ENCODE measurements at places on chromosomes 1 and 21. TPM values are rescaled to one million over a fixed set of nuclear protein-coding genes. Genes with fewer than 3 reads are reported as not detected.

GRCh38 chr1:2187619-2188018 is 7.0 kb downstream of the FAAP20 start:
- peaks cover 9% of the 10 kb centered on the region for H3K4me1 ChIP-seq
- no peak overlapping the region for H3K4me3 ChIP-seq
- no peak for DNase-seq
- no peaks in the 10 kb centered on the region for H3K36me3 ChIP-seq

DNA sequence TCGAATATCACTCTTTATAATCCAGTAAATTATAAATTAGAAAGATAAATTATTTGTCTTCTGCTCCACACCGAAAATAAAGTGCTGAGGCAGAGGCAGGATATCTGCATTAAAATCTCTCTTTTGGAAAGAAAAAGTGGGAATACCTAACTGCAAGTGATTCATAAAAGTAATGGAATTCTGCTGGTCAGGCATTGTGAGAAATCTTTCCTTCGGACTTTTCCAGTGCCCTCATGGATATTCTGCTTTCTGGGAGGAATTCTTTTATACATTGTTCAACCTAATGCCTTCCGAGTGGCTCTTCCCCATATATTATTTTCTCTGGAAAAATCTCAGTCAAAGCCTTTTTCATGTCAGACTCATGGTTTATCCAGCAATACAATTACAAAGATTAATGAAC is 158.3 kb upstream of the RNPC3 start:
- H3K4me1 ChIP-seq, result no peaks in the 10 kb centered on the region
- no peak overlapping the region for H3K4me3 ChIP-seq
- H3K27ac ChIP-seq, result no peak overlapping the region
- no peak for DNase-seq

DNA sequence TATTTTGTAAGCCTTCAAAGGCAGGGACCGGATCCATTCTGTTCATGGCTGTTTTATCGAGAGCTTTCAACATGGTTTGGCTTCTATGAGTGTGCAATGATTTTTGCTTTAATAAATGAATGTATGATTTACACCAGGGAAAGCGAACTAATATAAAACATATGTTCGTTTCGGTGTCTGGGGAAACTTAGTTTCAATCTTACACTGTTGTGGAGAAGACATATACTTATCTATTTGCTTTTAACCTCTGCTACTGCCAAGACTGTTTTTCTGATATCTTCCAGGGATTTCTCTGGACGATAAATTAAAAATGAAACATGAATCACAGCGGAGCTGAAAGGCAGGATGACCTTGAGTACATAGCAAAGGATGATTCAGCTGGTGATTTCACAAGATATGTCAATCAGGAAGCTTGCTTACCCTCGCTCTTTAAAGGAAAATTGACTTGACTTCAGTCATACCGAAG is 14.7 kb upstream of the CYYR1 start:
- H3K4me1 ChIP-seq, result no peaks in the 10 kb centered on the region
- H3K27me3 ChIP-seq, result no peaks in the 10 kb centered on the region
- DNase-seq, result no peak
- no peak overlapping the region for H3K4me3 ChIP-seq
- H3K36me3 ChIP-seq, result no peaks in the 10 kb centered on the region

DNA sequence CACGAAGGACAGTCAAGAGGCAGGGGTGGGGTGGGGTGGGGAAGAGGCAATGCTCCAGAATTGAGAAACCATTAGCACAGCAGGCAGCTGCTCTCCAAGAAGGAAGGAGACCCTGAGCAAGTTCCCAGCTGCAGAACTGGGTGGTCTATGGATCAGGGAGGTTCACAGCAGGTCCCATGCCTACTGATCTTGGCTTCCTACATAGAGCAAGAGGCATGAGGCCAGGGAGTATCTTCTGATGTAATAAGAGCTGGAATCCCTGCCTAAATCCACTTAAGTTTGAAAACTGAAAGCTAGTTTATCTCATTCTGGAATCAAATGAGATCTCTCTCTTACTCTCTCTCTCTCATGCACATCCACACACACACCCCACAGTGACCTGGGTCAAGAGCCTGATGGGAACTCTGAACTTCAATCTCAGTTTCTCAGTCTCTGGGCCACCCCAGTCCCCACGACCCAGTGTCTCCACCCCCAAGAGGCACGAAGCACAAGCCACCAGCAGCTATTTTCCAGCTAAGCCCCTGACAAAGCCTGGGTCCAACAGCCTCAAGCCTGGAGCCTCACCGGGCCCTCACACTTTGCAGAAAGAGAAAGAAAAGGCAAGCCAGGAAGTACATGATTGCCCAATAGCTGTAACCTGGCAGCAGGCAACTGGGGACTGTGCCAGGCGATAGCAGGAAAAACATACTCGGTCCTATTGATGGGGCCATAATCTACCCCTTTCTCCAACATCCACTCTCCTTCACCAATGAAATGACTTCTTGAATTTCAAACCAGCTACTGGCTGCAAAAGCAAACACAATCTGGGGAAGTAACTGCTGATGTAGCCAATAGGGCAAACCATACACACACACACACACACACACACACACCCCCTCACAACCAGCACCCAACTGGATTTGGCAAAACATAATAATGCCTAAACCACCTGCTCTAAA is 2.2 kb downstream of the NUAK2 start:
- H3K27ac ChIP-seq, result peak overlapping the region; percentile 21
- H3K36me3 ChIP-seq, result no peaks in the 10 kb centered on the region
- H3K27me3 ChIP-seq, result no peaks in the 10 kb centered on the region
- no peak for DNase-seq
- H3K4me3 ChIP-seq, result peak overlapping the region; percentile 86

DNA sequence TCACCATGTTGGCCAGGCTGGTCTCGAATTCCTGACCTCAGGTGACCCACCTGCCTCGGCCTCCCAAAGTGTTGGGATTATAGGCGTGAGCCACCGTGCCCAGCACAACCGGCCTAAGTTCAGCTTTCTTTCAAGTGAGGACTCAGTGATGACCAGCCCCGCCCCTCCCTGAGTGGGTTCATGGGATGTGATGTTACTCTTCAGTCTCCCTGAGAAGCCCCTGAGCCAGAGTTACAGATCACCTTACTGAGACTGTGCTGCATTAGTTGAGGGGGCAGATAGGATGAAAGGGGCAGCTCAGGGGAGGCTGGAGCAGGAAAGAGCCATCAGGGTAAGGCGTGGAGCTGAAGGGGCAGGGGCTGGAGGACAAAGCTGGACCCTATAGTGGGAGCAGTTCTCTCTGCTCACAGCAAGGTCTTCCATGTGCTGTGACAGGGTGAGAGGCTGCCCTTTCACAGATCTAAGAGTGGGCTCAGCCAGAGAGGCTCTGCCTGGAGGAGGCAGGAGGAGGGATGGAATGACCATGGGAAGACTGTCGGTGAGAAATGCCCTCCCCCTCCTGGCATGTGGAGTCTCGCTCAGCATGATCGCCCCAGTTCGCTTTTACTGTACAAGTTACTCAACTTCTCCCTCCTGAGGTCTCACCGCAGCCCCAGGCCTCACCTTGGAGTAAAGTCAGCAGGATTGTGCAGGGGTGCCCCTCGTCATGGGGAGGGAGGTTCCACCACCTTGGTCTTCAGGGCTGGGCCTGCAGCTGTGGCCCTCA is 13.4 kb downstream of the SH2D2A start:
- H3K4me3 ChIP-seq, result no peak overlapping the region
- peaks cover 15% of the 10 kb centered on the region for H3K4me1 ChIP-seq
- no peak for DNase-seq
- peaks cover 10% of the 10 kb centered on the region for H3K36me3 ChIP-seq
- no peaks in the 10 kb centered on the region for H3K27me3 ChIP-seq
- H3K27ac ChIP-seq, result no peak overlapping the region

Gene ADAMTS5
- total RNA-seq, result under 0.01 TPM

Gene SPATA17
- 2.1 TPM for total RNA-seq

Gene HEYL
- total RNA-seq, result 4.0 TPM

- no peak overlapping the region for H3K27ac ChIP-seq
- no peaks in the 10 kb centered on the region for H3K27me3 ChIP-seq
- H3K4me1 ChIP-seq, result no peaks in the 10 kb centered on the region
- peaks cover 10% of the 10 kb centered on the region for H3K36me3 ChIP-seq
Observed at GRCh38 chr1:33282791-33283190, 26.5 kb downstream of the ZNF362 start.

- no peaks in the 10 kb centered on the region for H3K36me3 ChIP-seq
- H3K4me1 ChIP-seq, result no peaks in the 10 kb centered on the region
- H3K4me3 ChIP-seq, result no peak overlapping the region
- no peak overlapping the region for H3K27ac ChIP-seq
Observed at GRCh38 chr1:13652238-13652637, 47.8 kb upstream of the PRDM2 start.

Gene MRPS14
- 31.3 TPM for total RNA-seq

DNA sequence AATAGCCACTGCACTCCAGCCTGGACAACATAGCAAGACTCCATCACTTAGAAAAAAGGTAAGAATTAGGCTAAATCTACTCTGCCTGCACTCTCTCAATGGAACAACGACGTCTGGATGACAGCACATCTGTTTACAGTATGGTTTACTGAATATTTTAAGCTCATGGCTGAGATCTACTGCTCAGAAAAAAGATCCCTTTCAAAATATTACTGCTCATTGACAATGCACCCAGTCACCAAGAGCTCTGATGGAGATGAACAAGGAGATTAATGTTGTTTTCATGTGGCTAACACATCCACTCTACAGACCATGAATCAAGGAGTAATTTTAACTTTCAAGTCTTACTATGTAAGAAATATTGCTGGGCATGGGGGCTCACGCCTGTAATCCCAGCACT is 58.0 kb downstream of the SLC27A3 start:
- no peak overlapping the region for H3K4me3 ChIP-seq
- DNase-seq, result no peak
- H3K36me3 ChIP-seq, result no peaks in the 10 kb centered on the region
- H3K27ac ChIP-seq, result no peak overlapping the region
- no peaks in the 10 kb centered on the region for H3K4me1 ChIP-seq

GRCh38 chr1:166903232-166903631 is 27.2 kb upstream of the TADA1 start:
- no peak overlapping the region for H3K4me3 ChIP-seq
- H3K4me1 ChIP-seq, result no peaks in the 10 kb centered on the region
- no peak for DNase-seq
- H3K27ac ChIP-seq, result no peak overlapping the region
- H3K27me3 ChIP-seq, result no peaks in the 10 kb centered on the region

Gene IL12RB2
- 0.06 TPM for total RNA-seq

GRCh38 chr21:33643658-33644311 is 1.5 kb downstream of the ITSN1 start:
- peak overlapping the region; percentile 27 for H3K27ac ChIP-seq
- H3K4me3 ChIP-seq, result peak overlapping the region; percentile 60
- H3K36me3 ChIP-seq, result no peaks in the 10 kb centered on the region

GRCh38 chr21:26116456-26117011 is 54.0 kb downstream of the APP start:
- no peak overlapping the region for H3K27ac ChIP-seq
- peaks cover 15% of the 10 kb centered on the region for H3K4me1 ChIP-seq
- no peaks in the 10 kb centered on the region for H3K27me3 ChIP-seq
- DNase-seq, result no peak

- H3K27me3 ChIP-seq, result no peaks in the 10 kb centered on the region
- H3K36me3 ChIP-seq, result no peaks in the 10 kb centered on the region
- DNase-seq, result no peak
- H3K4me3 ChIP-seq, result no peak overlapping the region
- no peak overlapping the region for H3K27ac ChIP-seq
Observed at GRCh38 chr1:105585791-105586190, 1470.7 kb upstream of the PRMT6 start.

Gene SMPDL3B
- 3.9 TPM for total RNA-seq

DNA sequence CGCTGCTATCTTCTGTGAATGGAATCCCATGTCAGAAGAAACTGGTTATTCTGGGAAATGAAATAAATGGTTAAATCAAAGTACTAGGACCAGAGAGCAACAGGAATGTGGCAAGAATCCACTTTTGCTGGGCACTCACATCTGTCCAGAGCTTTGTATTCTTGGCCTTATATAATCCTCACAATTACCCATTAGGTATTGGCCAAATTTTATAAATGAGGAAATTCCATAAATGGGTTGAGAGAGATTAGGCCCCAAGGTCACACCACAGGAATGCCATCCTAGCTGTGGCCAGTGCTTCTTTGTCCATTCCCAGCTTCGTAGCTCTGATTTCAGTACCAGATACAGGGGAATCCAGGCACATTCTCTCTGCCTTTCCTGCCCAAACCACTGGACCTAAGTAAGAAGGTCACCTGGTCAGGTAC is 76.1 kb upstream of the HOOK1 start:
- H3K4me3 ChIP-seq, result no peak overlapping the region
- H3K27me3 ChIP-seq, result no peaks in the 10 kb centered on the region
- DNase-seq, result no peak
- no peak overlapping the region for H3K27ac ChIP-seq
- H3K4me1 ChIP-seq, result no peaks in the 10 kb centered on the region

DNA sequence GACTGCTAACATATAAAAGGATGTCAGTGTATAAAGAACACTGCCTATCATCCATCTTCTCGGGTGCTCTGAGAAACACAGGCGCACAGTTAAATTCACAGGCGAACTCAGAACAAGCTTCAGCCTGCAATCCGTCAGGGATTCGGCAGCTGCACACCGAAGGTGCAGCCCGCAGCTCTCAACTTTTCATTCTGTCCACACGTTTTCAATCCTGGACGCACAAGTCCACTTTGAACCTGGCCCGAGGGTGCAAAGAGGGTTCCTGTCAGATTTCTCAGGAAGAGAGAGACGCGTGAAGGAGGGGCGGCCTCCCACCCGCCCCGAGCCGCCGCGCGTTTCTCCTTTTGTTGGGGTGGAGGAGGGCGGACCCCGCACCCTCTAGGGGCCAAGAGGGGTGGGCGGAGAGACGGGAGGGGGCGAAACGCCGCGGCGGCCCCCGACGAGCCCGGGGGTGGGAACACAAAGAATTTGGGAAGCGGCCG is 724 bp downstream of the DOCK7 start:
- H3K27ac ChIP-seq, result peak overlapping the region; percentile 86
- H3K36me3 ChIP-seq, result no peaks in the 10 kb centered on the region
- H3K4me1 ChIP-seq, result peaks cover 26% of the 10 kb centered on the region
- H3K4me3 ChIP-seq, result peak overlapping the region; percentile 73
- peak; percentile 81 for DNase-seq

DNA sequence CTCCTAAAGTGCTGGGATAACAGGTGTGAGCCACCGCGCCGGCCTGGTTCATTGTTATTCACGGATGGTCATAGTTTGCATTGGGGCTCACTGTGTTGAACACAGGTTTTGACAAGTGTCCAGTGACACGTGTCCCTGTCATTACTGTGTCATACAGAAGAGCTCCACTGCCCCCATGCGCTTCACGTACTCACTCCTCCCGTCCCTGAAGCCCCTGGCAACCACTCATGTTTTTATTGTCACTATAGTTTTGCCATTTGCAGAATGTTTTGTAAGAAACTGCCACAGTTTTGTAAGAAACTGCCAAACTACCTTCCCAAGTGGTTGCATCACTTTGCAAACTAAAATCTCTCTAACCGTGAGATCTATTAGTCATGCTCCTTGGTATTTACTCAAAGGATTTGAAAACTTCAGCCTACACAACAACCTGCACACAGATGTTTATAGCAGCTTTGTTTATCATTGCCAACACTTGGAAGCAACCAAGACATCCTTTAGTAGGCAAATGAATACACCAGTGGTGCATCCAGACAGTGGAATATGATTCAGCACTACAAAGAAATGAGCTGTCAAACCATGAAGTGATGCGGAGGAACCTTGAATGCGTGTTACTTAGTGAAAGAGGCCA is 163.2 kb upstream of the COL6A1 start:
- no peak overlapping the region for H3K4me3 ChIP-seq
- no peaks in the 10 kb centered on the region for H3K4me1 ChIP-seq
- no peaks in the 10 kb centered on the region for H3K36me3 ChIP-seq
- no peak overlapping the region for H3K27ac ChIP-seq

Gene MINDY1
- 8.5 TPM for total RNA-seq

Measured in neural progenitor cell (in vitro differentiated cells).